ENCODE measurements at places on chromosomes 2 and 18.

- DNase-seq = no peak
These were observed 225.5 kb upstream of the GALNT5 start for GRCh38 chr2:157032017-157032416.

GRCh38 chr2:238938401-238939055 lies 90.6 kb downstream of the TWIST2 start:
- DNase-seq = no peak

DNA sequence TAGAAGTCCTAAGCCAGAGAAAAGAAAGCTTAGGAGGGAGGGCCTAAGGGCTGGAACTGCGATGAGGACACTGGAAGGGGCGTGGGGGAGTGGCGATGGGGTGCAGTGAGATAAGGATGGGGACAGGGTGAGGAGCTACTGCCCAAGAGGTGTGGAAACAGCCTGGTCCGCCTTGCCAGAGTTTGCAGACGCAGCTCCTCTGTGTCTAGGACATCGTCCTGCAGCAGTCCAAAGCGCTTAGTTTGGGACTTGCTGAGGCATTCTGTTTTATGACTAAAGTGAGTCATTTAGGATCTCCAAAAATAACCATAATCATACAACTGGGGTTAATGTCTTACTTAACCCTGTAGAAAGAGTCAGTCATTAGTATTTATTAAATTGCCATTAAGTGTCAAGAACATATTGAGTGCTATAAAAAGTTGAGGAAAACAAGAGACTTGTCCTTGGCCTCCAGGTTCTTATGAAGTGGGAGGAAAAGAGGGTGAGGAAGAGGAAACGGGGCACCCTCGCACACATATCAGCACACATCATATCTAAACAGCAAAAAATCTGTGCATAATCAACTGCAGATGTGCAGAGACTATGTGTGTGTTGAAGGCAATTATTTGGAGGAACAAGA lies 74.8 kb downstream of the CDK15 start:
- no peak for DNase-seq

GRCh38 chr2:196309691-196310090 lies 138.3 kb upstream of the STK17B start:
- DNase-seq = no peak

DNA sequence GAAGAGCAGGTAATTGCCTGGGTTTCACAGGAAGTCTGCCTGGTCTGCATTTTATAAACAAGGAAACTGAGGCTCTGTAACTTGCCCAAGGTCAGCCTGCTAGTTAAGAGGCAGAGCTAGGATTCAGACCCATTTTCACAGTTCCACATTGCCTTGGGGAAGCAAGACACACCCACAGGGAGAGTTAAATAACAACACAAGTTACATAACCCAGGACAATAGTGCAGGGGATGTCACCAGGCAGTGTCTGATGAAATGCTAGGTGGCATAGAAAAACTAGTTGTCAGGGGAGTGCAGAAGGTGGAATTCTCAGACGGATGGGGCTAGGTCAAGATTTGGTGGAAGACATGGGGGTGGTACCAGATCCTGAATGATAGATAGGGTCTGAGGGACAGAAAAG lies 69.7 kb downstream of the PRKCE start:
- DNase-seq = no peak

DNA sequence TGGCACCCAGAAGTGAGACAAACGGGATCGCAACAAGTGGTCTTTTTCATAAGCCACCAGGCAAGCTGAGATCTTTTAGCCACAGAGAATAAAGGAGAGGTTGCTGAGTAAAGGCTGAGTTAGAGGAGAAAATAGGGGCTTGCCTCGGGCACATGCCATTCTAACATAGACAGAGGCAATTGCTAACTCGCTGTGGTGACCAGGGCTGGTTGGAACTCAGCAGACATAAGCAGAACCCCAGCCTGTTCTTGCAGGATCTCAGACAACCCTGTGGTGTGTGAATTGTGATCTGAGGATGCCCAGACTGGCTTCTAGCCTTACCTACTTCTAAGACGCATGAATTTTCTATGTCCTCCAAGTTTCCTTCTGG lies 300.2 kb downstream of the CDCA7 start:
- DNase-seq = no peak
